ENCODE measurements at places on chromosomes 7 and 10.

DNA sequence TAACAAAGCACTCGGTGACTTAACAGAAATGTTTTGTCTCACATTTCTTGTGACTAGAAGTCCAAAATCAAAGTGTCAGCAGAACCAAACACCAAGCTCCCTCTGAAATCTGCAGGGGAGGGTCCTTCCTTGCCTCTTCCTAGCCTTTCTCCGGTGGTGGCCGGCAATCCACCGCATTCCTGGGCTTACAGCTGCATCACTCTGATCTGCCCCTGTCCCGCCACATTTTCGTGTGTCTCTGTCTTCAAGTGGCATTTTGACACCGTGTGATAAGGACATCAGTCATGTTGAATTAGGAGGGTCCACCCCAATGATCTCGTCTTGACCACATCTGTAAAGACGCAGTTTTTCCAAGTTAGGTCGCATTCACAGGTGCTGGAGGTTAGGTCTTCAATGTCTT, 30.5 kb upstream of the TOMM7 start:
- no peak for DNase-seq

GRCh38 chr10:93865794-93866425, 27.9 kb upstream of the SLC35G1 start:
- no peak for DNase-seq

DNA sequence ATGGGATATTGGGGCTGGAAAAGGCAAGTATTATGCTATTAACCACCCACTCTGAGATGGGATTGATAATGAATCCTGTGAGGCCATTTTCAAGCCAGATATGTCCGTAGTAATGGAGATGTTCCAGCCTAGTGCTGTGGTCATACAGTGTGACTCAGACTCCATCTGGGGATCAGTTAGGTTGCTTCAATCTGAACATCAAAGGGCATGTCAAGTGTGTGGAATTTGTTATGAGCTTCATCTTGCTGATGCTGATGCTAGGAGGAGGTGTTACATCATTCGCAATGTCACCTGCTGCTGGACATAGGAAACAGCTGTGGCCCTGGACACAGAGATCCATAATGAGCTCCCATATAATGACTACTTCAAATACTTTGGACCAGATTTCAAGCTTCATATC, 144.7 kb downstream of the PLCE1 start:
- no peak for DNase-seq

- DNase-seq = no peak
Observed at GRCh38 chr10:8596929-8597472, 542.5 kb downstream of the GATA3 start.

DNA sequence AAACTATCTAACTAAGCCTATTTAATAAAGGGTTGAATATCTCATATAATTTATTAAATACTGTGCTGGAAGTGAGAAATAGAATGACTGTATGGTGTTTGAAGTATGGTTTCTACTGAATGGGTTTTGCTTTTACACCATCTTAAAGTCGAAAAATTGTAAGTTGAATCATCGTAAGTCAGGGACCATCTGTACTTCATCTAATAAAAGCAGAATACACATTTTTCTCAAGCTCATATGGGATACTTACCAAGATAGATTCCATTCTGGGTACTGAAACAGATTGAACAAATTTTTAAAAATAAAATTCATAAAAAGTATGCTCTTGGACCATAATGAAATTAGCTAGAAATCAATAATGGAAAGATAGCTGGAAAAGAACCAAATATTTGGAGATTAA, 285.4 kb downstream of the CXCL12 start:
- no peak for DNase-seq

DNA sequence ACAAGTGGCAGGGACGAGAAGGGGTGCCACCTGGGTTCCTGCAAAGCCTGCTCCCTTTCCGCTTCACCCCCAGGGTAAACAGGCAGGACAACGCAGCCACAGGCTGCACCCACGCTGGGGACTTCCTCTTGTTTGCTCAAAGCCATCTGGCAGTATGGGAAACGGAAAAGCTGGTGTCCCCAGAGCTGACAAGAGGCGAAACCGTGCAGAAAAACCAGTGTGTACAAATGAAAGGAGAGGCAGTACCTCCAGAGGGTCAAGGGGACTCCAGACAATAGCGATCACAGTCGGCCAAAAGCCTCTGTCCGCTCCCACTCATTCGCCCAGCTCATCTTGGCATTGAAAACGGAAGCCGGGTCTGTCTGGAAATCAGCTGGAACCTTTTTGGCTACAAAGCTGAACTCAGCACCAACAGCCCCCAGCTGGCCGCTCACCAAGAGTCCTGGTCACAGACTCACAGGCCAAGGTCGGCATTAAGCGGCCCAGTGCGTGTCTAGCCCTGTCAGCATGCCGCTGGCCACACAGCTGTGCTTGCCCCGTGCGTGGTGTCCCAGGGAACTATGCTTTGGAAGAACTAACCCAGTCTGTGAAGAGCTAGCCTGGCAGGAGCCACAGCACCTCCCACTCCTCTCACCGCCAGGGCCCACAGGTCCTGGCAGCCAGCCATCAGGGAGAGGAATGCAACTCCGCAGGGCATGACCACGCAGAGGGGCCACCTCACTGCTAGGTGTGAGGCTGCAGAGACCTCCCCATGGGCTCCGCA, 10.4 kb downstream of the TNS3 start:
- no peak for DNase-seq

DNA sequence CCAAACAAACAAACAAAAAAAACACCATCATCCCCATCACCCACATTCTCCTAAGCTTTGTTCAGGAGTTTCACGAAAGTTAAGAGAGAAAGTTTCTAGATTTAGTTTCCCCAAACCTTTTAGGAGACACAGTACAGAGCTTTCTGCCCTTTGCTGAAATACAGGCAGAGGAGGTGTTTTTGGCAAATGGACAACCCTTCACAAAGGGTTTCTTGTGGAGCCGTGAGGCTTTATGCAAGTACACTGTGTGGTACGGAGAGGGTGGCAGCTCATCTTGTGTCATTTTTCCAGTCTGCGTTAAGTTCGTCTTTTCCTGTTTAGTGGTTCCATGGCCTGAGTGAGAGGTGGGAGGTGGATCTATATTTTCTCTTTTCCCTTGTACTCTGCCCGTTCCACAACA, 215.5 kb upstream of the PRKCQ start:
- no peak for DNase-seq

- DNase-seq = no peak
Observed at GRCh38 chr7:1562597-1563051, 6.6 kb upstream of the TMEM184A start.

GRCh38 chr10:122407375-122408125, 33.0 kb downstream of the PLEKHA1 start:
- DNase-seq = no peak

GRCh38 chr10:6327961-6328698, 125.4 kb downstream of the PFKFB3 start:
- DNase-seq = no peak

DNA sequence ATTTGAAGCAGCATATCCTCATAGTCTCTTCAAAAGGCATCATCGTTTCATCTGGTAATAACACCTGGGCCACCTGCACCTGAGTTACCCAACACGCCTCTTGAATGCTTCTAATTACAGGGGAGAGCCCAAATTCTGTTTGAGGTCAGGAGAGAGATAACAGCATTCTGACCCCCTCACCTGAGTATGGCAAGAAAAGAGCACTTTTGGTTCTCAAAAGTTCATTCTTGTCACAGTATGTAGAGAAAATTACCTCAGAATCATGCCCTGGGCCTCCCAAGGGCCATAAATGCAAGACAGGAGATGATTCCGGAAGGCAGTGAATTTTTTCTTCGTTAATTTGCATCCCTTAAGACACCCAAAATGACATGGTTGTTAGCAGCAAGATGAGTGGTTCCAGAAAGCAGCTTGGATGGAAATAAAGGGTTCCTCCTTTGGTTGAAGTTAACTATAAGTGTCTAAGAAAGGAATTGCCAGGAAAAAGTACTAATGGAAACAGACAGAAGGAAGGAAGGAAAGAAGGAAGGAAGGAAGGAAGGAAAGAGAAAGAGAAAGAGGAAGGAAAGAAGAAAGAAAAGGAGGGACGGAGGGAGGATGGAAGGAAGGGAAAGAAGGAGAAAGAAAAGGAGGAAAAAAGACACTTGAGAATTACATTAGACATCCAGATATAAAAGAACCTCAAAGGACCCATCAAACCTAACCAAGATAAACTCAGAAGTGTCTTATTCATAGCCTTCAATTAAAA, 228.4 kb upstream of the RHOBTB1 start:
- DNase-seq = no peak

GRCh38 chr7:92255308-92255707, 9.5 kb downstream of the ANKIB1 start:
- no peak for DNase-seq

- DNase-seq = no peak
Observed at GRCh38 chr10:131269776-131270460, 41.6 kb downstream of the TCERG1L start.

DNA sequence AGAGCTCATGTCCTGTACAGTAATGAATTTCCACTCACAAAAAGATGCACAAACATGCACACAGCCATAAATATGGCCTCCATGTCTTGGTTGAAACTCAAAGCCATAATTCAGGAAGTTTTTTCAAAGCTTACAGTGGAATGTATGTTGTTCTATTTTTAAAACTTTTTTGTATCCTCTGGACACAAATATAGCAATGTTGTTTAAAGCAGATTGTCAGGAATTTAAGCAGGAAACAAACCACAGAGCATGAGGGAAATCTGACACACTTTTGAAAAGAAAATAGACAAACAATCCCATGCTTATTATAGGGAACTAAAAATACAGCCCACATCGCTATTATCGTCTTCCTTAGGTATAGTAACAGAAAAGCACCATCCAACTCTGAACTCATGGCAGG, 21.5 kb downstream of the LRRN3 start:
- DNase-seq = no peak

DNA sequence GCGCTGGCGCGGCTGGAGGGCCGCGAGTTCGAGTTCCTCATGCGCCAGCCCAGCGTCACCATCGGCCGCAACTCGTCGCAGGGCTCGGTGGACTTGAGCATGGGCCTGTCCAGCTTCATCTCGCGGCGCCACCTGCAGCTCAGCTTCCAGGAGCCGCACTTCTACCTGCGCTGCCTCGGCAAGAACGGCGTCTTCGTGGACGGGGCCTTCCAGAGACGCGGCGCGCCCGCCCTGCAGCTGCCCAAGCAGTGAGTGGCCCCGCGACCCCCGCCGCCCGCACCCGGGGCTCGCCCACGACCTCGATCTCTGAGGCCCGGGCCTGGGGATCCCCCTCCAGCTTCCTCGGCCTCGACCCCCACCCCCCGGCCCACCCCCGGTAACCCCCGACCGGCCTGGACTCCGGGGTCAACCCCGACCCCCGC, 537 bp downstream of the FOXK1 start:
- DNase-seq = peak; percentile 36

- no peak for DNase-seq
Observed at GRCh38 chr10:35784751-35785150, 142.7 kb upstream of the FZD8 start.

DNA sequence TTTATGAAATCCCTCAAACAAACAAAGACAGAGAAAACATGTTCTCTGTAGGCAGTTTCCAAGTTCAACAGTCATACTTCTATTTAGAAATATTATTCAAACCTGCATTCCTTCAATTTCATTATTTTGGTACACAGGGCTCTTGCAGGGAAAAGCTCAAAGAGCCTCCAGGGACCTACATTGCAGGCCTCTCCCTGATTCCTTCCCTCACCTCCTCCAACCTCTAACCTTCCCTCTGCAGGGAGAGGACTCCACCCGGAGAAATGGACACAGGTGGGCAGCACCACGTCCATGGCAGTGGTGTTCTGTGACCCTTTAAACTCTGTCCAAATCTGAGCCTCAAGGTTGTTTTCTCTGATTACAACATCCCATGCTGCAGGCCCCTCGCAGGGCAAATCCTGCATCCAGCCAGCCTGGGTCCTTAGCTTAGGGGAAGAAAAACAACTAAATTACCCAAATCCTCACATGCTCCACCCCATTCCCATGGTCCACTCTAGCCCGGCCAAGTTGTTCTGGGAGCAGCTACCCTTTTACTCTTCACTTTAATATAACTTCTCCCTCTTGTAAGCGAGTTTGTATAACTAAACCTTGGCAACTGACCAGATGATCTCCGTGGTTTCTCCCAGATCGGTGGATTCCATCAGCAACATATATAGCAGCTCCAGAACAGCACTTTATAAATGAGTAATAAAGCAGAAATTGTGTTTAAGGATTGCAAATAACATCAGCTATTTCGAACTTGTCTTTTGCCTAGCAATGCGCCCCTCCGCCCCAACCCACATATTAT, 129.8 kb downstream of the CUBN start:
- DNase-seq = no peak

- DNase-seq = peak; percentile 63
Observed at GRCh38 chr7:35261476-35262285, 7.8 kb upstream of the TBX20 start.

DNA sequence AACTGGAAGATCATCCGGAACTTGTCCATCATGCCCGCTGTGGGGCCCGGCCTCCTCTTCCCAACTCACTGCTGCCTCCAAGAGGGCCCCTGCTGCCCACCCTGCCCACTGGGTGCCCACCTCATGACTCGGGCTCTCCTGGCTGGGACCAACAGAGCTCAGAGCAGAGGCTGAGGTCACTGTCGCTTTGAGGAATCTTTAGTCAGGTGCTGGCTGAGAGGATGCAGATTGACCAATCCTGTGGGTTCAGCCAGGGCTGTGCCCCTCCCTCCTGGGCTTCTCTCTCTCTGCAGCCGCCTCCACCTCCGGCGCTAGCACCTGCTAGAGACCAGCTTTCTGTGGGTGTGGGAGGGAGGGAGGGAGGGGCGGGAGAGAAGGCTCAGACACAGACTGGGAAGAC, at the start of gene CALHM1:
TSS of gene CALHM1 (minus strand) at position 181 of the 400 bp plus-strand sequence. CDS start at position 32, 149 bp downstream.
- peak; percentile 65 for DNase-seq

- DNase-seq = no peak
Observed at GRCh38 chr10:7111561-7111960, 299.3 kb downstream of the SFMBT2 start.

GRCh38 chr10:4384245-4384644, 441.8 kb upstream of the AKR1E2 start:
- no peak for DNase-seq

DNA sequence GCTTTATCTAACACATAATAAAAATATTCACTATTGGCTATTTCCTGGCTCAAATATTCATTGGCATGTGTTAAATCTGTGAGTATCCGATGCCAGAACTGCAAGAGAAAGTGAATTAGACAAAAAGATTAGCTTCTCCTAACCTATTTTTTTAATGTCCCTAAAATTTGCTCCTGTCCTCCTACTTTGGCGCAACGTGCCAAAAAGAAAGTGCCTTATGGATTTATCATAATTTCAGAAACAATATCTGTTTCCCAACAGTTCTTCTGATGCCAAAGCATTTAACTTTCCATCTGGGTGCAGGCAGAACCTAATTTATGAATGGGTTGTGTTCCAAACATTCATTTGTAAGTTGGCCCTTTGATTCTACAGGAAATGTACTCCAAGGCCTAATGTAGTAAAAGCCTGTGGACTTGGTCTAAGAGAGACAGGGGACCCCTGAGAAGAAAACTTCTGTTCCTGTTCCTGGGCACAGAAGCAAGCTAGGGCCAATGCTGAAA, 15.4 kb downstream of the PIP4K2A start:
- DNase-seq = no peak

Data from WTC11 (cell line).